Stimulated activated CD4-positive, alpha-beta T cell treated with anti-CD3 and anti-CD28 coated beads, Interleukin-4, amount 100 ng/mL, for 24 hours (primary cell): ENCODE measurements at places on chromosomes 11 and 22.

DNA sequence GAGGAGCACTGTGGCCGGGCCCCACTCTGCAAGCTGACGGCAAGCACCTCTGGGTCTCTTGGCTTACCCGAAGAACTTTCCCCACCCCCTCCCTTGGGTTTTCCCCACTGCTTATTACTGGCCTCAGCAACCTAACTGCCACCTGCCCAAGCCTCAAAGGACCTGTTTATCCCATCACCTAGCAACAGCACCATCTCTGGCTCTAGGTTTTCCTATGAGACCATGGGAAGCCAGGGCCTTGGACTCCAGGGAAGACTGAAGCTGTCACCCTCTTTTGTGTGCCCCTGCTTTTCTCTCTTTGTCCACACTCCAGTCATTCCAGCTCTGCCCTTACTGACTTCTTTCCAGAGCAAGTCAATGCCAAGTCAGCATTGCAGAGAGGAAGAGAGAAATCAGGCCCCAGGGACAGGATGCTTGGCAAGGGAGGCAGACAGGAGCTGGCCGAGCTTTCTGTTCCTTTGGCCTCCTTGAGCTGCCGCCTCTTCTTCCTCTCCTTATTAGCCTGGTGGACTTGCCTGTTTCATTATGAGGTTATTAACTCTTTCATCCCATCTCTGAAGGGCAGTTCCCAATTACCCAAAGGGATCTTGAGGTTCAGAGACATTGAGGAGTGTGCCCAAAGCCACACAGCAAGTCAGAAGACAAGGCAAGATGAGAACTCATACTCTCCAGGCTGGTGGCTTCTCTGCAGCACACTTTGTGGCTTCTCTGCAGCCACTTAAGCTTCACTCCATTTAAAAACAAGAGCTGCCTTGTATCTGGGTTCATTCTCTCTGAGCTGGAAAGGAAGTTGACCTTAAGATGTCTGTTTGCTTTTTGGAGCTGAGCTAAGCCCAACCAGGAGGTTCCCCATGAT, at the start of gene SMIM35:
SMIM35 (minus strand) TSS at position 51 of the 856 bp plus-strand sequence. CDS start 206 bp downstream, outside the sequence.
- no peak for DNase-seq

DNA sequence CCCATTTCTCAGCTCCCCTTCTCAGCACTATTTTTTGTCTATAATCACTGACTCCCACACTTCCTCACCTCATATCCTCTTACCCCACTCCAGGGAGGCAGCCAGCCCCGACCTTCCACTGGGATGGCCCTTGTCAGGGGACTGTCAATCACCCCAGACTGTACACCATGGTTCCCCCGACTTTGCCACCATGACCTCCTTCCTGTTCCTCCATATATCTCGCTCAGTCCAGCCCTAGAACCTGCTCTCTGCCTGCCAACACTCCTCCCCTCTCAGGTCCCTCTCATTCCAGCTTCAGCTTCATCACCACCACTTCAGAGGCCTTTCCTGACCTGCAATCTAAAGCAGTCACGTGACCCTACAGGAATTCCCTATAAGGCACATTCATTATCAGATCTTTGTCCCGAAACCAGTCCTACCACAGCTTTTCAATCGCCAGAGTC, 16.5 kb downstream of the PRPF19 start:
- DNase-seq = no peak

DNA sequence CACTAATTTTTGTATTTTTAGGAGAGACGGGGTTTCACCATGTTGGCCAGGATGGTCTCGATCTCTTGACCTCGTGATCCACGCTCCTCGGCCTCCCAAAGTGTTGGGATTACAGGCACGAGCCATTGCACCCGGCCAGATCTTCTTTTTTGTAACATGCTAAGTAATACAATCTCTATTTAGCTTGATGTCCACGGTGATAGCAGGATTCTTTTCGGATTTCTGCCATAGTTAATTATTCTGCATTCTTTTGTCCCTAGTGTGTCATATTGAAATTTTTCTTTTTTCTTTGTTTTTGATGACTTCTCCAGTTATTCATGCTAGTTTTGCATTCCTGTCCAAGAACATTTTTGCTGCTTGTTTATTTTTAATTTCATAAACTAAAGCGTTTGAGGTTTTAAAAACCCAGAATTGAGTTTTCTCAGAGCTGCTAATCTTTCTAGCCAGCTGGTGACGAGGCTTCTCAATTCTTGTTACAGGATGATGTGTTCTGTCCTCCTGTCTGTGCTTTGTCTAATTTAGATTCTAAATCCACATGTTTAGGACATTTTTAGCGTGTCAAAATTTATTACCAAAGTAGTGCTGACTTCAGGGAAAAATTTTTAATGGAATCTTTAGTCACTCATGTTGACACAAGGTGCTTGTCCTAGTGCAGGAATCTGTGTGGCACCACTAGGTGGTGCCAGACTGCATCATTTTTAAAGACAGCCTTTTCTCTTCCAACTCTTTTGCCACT, 21.8 kb downstream of the NF2 start:
- peak; percentile 42 for DNase-seq

DNA sequence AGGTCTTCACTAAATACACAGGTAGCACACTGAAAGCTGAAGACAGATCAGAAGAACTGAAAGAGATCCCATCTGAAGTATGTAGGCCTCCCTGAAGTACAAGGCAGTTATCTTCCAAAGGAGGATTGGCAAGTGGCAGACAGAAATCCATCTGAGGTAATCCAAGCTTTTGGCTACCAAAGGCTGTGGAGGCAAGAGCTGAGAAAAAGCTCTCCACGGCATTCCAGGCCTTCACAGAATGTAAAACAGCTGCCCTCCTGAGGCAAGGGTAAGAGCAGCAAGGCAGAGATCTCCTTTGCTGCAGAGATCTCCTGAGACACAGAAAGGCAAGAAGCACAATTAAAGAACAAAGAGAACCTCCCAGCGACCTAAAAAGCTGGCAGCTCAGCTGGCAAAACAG, 19.1 kb downstream of the PIK3C2A start:
- no peak for DNase-seq

- no peak for DNase-seq
Measured at GRCh38 chr11:72179804-72180396, 12.0 kb upstream of the FOLR1 start.

DNA sequence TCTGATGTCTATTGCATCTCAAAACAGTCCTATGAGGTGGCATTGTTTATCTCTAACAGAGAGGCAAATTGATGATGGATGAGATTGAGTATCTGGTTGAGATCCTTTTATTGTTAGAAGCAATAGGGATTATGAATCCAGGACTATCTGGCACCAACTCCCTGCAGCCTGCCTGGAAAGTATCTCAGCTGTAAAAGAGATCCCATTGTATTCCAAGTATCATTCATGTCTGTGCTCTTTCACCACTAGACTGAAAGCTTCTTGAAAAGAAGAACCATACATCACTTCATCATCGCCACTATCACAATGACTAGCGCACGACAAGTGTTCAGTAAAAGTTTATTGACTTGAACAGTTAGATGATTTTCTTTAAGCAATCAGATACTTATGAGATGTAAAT, 41.9 kb upstream of the PCF11 start:
- no peak for DNase-seq

- DNase-seq = no peak
Measured at GRCh38 chr11:126436209-126436755, 80.8 kb downstream of the ST3GAL4 start.

DNA sequence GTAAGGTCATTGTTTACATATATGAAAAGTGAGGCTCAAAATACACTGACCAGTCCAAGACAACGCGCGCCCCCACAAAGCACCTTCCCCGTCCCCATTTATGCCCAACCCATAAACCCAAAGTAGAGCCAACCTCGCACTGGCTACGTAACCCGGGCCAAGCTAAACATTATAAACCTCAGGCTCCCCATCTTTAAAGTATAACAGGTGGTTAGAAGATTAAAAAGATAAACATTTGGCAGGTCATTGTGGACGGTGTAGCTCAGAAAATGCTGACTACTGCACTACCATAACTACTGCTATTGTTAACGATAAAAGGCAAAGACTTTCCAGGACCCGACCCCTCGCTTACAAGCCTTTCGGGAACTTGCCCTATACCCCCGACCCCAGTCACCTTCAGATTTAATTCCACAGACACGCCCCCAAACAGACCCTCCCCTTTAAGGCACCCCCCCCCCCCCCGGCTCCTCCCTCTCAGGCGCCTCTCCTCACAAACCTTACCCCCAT, 470 bp downstream of the NUMA1 start:
- no peak for DNase-seq

- DNase-seq = no peak
Measured at GRCh38 chr11:131064373-131064991, 148.2 kb upstream of the SNX19 start.

DNA sequence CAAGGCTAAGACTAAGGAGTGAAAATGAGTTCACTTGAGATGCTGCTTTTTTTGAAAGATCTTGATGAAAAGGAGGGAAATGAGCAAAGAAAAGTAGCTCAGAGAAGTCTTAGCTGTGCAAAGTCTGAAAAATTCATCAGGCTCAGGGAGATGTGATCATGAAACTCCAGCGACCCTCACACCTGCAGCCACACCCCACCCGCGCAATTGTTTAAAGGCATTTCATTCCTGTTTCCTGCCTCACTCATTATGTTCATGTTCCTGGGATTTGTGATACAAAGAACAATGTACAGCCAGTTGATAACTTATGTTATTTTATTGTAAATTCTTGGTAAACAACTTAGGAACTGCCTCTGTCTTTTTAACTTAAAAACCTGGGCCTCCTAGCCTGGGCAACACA, 8.7 kb upstream of the GSTP1 start:
- DNase-seq = no peak

DNA sequence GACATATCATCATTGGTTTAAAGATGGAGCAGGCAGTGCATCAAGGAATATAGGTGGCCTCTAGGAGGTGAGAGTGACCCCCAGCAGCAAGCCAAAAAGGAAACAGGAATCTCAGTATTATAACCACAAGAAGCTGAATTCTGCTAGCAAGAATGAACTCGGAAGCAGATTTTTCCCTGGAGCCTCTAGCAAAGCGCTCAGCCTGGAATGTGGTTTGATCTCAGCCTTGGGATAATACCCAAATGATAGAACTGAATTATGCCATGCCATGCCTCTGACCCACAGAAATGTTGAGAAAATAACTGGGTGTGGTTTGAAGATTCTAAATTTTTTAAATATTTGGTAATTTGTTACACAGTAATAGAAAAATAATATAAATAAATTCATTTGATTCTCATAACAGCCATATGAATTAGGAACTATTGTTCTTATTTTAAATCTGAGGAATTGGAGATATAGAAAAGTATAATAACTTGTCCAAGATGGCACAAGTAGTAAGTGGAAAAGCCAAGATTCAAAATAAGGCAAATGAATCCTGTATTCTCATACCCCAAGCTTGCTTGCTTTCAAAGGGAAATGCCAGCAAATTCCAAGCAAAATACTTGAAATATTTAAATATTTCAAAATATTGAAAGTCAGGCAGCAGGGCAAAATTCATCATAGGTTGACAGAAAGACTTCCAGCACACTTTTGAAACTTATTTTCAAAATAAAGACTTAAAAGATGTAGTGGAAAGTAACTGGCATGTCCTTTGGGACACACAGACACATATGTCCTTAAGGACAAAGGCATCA, 567.4 kb downstream of the KCNA4 start:
- DNase-seq = no peak

- no peak for DNase-seq
Measured at GRCh38 chr11:94871491-94872185, 101.7 kb downstream of the CWC15 start.

DNA sequence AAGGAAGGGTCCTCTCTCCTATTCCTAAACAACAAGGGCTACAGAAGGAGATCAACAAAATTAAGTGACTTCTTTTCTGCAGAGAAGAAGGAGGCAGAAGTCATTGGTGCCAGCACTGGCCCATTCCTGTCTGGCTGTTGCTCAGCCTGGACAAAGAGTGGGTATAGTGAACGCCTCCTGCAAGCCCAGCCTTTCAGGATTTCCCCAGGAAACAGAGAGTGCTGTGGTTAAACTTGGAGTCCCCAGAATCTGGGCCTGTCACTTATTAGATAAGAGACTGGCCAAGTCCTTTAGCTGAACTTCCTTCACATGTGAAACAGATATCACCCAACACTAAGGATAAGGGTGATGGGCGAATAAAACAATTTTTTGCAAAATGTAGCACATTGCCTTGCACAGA, 10.9 kb downstream of the TST start:
- DNase-seq = no peak

- DNase-seq = no peak
Measured at GRCh38 chr11:120192831-120193625, 17.8 kb upstream of the OAF start.

DNA sequence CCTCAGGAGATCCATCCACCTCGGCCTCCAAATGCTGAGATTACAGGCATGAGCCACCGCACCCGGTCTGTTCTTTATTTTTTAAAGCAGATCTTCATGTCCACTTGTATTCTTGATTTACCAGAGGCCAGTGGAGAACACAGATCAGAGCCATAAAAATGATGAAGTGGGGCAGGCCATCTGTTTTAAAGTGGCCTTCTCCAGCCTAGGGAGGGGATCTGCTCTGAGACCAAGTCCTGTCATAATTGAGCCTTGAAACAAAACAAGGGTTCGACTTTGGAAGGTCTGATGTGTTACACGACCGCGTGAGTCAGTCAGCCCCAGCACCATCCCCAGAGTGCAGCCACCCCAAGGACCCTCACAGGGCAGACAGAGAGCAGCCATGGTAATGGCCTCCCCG, 27.5 kb downstream of the ABCC8 start:
- no peak for DNase-seq

DNA sequence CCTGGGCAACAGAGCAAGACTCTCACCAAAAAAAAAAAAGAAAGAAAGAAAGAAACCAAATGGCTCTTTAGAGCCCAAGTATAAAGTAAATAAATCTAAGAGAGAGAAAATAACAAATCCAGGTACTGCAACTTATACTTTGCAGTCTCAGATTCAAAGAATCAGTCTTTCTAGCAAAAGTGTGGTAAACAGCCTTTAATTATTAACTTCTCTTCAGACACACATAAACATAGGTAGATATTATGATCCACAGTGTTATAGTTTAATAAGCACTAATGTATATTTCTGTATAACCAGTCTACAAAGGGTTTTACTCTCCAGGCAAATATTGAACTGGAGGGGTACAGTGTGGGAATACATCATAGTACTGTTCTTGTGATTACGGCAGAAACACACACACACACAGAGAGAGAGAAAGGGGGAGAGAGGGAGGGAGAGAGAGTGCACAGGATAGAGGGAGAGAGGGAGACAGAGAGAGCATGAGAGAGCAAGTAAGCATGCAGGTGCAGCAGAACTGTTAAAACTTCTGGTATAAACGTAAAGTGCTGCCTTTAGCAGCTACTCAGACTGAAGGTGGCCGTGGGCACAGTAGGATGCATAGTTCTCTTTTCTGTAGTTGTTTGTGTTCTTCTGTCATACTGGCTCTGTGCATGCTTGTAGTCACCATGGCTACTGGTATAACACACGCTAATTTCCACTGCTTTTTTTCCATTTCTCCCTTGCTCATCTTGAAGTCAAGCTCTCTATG, 32.3 kb downstream of the MTMR2 start:
- no peak for DNase-seq

DNA sequence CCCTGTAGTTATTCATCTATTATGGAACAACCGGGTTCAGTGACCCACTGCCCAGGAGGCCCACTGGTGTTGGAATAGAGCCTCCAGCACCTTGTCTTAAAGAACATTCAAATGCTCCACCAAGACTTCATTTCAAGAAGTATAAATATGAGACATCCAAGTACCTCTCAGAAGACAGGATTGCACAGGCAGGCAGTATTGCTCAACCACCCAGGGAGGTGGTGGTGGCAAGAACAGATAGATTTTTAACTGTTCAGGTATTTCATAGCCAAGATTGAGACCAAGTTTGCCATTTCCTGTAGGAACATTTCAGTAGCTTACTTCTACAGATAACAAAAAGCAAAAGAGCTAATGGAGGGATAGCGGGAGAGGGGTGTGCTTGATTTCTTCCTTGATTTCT, 78.7 kb downstream of the COMMD9 start:
- no peak for DNase-seq

- peak; percentile 91 for DNase-seq
Measured at GRCh38 chr11:62791501-62792201, at the start of gene TMEM223. TSS of gene TMEM223 (minus strand) at chr11:62792006. CDS start at chr11:62791994, 12 bp downstream.
